ENCODE measurements at places on chromosomes 12 and 14.

DNA sequence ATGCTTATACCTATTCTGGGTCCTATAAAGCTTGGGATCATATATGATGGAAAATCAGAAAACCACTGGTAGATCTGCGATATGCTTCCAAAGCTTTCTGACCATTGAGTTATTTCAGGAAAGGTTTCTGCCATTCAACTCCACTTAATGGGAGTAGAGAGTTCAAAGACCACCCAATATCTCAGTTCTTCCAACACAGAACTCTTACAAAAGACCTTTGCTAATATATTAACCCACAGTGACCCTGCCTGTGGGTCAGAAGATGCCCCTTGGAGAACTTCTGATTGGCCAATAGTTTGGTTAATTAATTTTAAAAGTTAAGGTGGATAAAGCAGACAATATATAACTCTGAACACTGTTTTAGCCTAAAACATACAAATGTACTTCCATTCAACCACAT lies 213.0 kb downstream of the IPO8 start:
- DNase-seq = no peak

DNA sequence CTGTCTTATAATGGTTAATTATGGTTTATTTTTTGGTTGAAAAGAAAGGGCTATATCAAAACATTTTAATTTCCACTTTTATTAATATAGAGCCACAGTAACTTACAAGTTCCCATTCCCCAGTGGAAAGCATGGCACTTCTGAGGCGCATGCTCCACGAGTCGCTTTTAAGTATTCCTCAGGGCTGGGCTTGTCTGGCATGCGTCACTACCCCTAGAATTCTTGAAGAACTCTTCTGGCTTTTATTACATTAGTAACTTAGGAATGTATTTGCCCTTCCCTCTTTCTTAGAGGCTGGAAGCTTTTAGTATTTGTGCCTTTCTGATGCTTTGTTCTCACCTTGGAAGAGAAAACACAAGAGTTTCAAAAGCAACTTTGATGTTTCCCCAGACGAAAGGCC lies 81.1 kb downstream of the ESR2 start:
- no peak for DNase-seq

DNA sequence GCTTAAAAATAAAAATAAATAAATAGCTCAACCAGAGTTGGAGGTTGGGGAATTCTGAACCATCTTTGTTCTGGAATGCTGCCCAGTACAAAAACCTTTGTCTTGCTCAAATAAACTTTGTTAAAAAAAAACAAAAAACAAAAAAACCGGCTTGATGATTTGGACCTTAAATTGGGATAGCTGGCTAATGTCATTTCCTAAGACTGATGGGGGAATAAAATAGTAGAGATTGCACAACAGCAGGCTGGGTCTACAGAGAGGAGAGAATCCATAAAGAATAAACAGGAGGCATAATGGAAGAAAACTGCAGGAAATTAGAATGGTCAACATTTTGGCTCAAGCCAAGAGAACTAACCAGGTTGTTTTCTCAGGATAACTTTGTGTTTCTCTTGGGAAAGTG lies 370.9 kb downstream of the AEBP2 start:
- DNase-seq = no peak

- DNase-seq = no peak
Observed at GRCh38 chr12:64894827-64895475, 70.5 kb downstream of the TBC1D30 start.

- DNase-seq = no peak
Observed at GRCh38 chr14:38737686-38738407, 365.2 kb downstream of the SEC23A start.

DNA sequence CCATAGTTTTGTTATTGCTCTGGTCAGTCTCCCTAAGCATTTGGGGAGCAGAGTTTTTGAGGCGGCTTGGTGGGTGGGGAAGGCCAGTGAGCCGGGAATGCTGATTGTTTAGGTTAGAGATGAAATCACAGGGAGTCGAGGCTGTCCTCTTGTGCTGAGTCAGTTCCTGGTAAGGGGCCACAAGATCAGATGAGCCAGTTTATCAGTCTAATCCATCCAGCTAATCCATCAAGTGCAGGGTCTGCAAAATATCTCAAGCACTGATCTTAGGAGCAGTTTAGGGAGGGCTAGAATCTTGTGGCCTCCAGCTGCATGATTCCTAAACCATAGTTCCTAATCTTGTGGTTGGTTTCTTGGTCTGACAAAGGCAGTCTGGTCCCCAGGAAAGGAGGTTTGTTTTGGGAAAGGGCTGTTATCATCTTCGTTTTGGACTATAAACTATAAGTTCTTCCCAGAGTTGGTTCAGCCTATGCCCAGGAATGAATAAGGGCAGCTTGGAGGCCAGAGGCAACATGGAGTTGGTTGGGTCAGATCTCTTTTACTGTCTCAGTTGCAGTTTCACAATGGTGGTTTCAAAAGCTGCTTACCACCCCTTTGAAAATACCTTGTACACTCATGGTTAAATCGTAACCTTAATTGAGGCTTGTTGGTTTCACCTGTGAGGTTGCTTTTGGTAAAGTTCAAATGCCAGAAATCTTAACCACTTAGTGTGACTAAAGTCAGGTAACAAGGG lies 33.6 kb upstream of the HIGD1C start:
- no peak for DNase-seq
